ENCODE measurements at places on chromosomes 1 and 21.

GRCh38 chr21:36708286-36709029 is 9.5 kb downstream of the SIM2 start:
- H3K36me3 ChIP-seq: no peaks in the 10 kb centered on the region
- peaks cover 7% of the 10 kb centered on the region for H3K4me1 ChIP-seq
- H3K27ac ChIP-seq: no peak overlapping the region

DNA sequence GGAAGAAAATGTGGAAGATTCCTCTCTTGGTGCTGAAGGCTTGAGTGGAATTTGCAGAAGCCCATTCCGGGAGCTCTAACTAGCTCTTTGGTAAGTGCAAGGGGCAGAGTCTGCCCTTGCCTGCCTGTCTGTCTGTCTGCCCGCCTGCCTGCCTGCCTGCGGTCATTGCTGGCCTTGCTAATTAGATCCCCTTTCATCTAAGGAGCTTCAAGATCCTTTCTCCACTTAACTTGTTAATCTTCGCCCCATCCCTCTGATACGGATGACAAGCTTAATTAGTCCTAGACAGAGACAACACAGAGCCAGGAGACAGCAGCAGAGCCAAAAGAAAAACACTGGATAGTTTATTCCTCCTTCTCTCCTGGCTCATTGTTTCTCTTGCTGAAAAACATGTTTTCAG is 80.2 kb upstream of the GADD45A start:
- no peak overlapping the region for H3K4me3 ChIP-seq
- H3K36me3 ChIP-seq: no peaks in the 10 kb centered on the region
- H3K27me3 ChIP-seq: no peaks in the 10 kb centered on the region
- no peak overlapping the region for H3K27ac ChIP-seq
- DNase-seq: no peak

GRCh38 chr1:91744953-91745639 is 140.9 kb downstream of the TGFBR3 start:
- no peak for DNase-seq
- H3K36me3 ChIP-seq: no peaks in the 10 kb centered on the region
- no peak overlapping the region for H3K27ac ChIP-seq
- H3K4me1 ChIP-seq: no peaks in the 10 kb centered on the region

- DNase-seq: no peak
- H3K27ac ChIP-seq: no peak within 1 kb of the TSS
- peaks cover 11% of the 10 kb centered on the region for H3K27me3 ChIP-seq
- peak within 1 kb of the TSS; percentile 59 for H3K4me3 ChIP-seq
- no peaks in the 10 kb centered on the region for H3K4me1 ChIP-seq
These were observed at the start of gene TMEM54 for GRCh38 chr1:32900956-32901822. TMEM54 (minus strand) TSS chr1:32901389; CDS start chr1:32901238, 151 bp downstream.

GRCh38 chr1:202562444-202563060 is 147.7 kb downstream of the SYT2 start:
- H3K27me3 ChIP-seq: no peaks in the 10 kb centered on the region
- peak overlapping the region; percentile 68 for H3K27ac ChIP-seq
- no peak for DNase-seq
- H3K4me3 ChIP-seq: no peak overlapping the region

Measured in MM.1S (cell line).